Placental epithelial cell (primary cell): ENCODE measurements at places on chromosomes 3 and 15. TPM values are rescaled to one million over a fixed set of nuclear protein-coding genes. Genes with fewer than 3 reads are reported as not detected.

Gene NME9
- under 0.01 TPM in 1 of 2 replicates, not detected in the other for total RNA-seq

Gene ZCWPW2
- total RNA-seq = 0.79 and 1.1 TPM in 2 replicates

Gene SH2D7
- total RNA-seq = not detected in 2 replicates

Gene LRCH3
- 43.3 and 91.9 TPM in 2 replicates for total RNA-seq

Gene CPLX3
- total RNA-seq = not detected in 2 replicates

Gene ZDHHC19
- total RNA-seq = not detected in 2 replicates

Gene MESP1
- total RNA-seq = 0.39 TPM in 1 of 2 replicates, not detected in the other

Gene HESX1
- total RNA-seq = 0.22 and 0.39 TPM in 2 replicates

Gene CHL1
- total RNA-seq = not detected in 2 replicates

Gene EFHB
- total RNA-seq = 1.6 TPM in 1 of 2 replicates, not detected in the other

Gene MESD
- total RNA-seq = 17.8 and 27.5 TPM in 2 replicates
